ENCODE measurements at places on chromosomes 3 and 15.

DNA sequence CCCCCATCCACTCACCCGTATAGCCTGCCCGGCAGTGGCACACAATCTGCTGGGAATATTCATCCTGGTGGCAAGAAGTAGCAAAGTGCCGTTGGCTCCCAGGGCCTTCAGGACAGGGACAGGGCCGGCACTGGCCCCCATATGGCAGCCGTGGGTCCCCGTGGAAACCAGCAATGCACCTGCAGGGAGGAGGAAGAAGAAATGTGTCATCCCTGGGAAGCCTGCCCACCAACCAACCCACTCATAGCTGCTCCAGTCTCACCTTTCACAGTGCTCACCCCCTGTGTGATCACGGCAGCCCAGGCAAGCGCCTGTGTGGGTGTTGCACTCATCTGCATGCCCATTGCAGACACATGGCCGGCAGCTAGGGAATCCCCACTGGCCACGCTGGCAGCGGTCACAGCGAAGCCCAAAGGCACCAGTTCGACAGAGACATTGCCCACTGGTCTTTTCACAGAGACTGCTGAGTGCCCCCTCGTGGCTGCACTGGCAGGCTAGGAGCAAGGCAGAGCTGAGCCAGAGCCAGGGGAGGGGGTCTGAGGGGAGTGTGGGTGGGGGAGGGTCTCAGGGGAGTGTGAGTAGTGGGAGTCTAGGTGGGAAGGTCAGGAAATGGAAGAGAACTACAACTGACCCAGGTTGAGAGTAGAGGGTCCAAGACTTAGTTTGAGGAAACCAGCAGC is 4.5 kb upstream of the USP19 start:
- no peak for DNase-seq

- no peak for DNase-seq
Measured at GRCh38 chr3:95335517-95335916, 1272.7 kb downstream of the NSUN3 start.

DNA sequence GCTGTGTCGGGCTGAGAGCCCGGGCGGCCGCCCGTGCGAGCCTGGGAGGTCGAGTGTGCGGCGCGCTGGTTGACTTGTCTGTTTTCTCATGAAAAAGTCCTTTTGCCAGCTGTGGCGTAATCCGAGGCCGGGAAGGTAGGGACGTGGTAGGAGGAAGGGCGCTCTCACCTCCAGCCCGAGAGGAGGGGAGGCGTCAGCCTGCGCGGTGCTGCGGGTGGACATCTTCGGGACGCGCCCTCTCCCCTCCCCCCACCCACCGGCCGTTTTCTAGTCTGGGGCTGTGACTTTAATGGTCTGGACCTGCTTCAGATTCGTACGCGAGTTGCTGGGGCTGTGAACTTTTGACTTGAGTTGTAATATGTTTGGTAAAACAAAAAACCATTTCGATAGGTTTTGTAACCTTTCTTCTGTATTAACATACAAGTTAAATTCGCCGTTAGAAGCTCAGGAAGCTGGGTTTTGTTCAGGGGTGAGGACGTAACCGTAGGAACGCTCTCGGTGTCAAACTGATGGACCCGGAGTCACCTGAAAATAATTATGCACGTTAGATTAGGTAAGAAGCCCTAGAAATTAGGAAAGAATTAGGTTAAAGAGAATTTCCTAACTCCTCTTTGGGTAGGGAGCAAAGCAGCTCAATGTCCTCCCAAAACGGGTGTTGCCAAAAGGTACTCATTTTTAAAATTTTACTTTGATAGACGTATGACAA is 762 bp downstream of the NCK1 start:
- DNase-seq: peak; percentile 66

DNA sequence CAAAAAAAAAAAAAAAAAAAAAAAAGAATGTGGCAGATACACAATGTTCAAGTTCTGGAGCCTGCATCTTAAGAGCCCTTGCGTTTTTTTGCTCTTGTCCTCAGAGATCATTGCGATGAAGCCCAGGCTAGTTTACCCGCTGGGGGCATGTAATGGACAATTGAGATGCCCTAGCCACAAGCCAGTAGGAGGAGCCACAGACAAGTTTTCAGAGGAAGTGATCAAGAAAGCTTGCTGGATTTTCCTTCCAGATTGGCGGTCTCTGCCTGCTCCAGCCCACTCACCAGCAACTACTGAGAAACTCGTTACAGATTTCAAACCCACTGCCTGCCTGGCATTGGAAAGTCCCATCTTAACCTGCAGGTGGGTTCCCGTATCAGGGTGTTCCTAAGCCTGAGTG is 192.1 kb upstream of the EOMES start:
- no peak for DNase-seq

GRCh38 chr3:188415196-188415595 is 261.2 kb downstream of the LPP start:
- no peak for DNase-seq

DNA sequence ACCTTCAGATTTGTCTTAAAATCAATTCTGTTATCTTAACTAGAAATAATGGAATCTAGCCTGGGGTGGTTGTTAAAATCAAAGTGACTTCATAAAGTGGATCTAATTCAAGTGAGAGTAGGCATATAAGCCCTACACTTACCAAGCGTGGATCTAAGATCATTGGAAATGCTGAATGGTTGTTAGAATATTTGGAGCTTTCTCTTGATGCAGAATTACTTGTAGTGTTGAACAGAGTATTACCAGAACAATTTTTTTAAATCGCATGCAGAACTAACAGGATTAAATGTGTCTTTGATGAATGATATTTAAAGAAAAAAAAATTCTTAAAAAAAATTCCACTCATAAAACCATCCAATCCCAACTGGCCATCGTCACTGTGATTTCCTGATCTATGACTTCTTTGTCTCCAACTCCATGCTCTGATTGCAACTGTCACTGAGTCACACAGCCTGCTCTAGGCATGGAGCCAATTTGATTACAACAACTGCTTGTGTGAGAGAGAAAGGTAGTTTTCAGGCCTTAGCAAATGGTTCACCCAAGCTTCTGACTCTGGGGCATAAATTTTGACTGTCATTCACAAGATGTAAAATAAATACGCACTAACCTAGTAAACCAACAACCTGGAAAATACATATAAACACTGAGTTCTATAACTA is 25.9 kb upstream of the SPRED1 start:
- DNase-seq: no peak
